NCI-H460 (cell line): ENCODE measurements at places on chromosomes 6 and 20.

DNA sequence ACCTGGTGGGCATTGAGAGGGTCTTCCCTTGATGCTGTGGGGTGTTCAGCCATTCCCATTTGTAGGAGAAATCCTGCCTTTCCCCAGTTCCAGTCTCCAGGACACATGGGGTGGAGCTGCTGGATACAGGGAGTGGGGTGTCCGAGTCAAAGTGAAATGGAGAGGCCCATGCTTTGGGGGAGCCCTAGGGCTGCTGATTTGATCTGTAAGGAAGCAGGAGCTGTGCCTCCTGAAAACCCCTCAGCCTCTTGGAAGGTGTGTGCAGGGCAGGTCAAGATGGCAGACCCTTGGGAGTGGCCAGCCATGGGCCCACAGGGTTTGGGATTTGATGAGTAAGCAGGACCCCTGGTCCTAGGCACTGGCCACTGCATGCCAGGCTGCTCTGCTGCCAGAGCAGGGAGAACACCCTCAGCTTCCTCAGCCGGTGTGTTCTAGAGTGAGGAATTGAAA, 82.0 kb downstream of the SERAC1 start:
- DNase-seq: no peak

- no peak for DNase-seq
These were observed 33.8 kb upstream of the SMAP1 start for GRCh38 chr6:70633870-70634269.

DNA sequence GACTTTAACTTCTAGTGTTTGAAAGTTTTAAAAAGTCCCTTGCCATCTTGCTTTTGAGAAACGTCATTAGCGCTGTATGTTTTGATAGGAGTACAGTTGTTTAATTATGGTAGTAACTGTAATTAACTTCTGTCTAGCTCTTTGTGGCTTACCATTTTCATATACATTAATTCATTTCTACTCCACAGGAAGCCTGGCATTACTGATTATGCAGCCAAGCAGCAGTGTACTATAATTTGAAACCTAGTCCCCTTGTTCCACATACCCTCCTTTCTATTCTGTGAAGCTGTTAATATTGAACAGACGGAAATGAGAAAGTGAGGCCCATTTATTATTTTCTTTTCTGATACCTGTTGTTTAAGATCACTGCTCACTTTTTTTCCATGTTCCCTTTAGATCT, 235.4 kb downstream of the CDKAL1 start:
- DNase-seq: no peak

GRCh38 chr6:117840541-117840983, 66.5 kb upstream of the SLC35F1 start:
- DNase-seq: peak; percentile 36

GRCh38 chr6:97078791-97079190, 154.3 kb downstream of the KLHL32 start:
- DNase-seq: no peak

DNA sequence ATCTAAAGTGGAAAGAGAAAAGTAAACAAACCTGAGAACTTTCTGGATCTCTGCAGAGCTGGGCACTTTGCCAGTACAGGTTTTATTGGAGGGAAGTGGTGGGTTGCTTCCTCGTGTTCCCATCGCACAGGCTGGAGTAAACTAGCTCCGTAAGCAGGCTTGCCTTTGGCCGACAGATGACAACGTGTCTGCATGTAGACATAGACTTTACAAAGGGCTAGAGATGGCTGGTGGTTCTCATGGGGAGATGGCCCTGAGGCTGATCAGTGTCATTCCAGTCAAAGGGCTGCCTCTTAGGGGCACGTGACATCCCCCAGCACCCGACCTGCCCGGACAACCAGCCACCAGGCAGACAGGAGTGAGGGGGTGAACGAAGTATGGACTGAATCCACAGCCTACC, 98.8 kb downstream of the YTHDF1 start:
- DNase-seq: no peak

- peak; percentile 16 for DNase-seq
These were observed 646 bp downstream of the RPS6KA2 start for GRCh38 chr6:166626177-166627032.

DNA sequence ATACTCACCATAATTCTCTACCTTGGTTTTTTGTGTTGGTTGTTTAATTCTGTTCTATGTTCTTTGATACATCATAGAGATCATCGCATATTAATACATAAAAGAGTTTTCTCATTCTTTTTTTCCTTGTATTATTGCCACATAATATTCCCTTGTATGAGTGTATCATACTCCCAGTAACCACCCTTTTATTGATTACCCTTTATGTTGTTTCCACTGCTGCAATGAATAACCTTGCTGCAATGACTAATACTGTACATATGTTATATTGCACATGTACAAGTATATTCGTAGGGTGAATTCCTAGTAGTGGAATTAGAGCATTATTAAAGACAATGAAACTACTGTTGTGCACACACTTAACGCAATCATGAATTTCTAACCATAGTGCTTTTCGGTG, 9.1 kb upstream of the SF3B5 start:
- no peak for DNase-seq

DNA sequence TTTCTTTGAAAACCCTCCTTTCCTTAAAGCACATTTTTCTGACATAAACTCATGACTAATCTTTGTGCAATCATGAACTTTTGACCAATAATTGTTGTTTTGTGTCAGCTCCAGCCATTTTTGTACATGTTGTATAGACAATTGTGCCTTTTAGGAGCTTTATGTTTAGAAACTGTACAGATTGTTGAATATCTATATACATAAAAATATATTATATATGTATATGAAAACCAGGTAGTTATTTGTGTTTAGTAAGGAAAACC, 125.7 kb upstream of the EDN1 start:
- no peak for DNase-seq

GRCh38 chr20:49394757-49395156, 87.7 kb downstream of the KCNB1 start:
- no peak for DNase-seq

DNA sequence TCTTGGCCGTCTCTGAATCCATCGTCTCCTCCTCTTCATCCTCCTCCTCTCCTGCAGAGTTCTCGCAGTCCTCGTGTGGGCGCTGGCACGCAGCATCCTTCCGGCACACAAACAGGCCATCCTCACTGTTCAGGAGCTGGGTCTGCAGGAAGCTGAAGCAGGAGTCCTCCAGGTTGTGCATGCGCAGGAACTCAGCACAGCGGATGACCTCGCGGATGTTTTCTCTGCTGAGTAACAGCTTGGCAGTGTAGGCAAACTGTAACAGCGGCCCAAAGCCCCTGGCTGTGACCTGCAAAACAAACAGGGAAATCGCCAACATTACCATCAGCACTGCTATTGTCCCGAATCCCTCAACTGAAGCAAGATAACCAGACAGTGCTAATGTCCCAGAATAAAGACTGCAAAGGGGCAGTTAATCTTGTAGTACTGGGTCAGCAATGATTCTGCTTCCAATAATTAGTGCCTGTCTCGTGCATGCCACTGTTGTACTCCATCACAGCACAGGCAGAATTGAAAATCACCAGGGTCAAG, 57.4 kb downstream of the GJA10 start:
- no peak for DNase-seq

- DNase-seq: no peak
These were observed 1.4 kb downstream of the ATXN1 start for GRCh38 chr6:16759646-16760515.

DNA sequence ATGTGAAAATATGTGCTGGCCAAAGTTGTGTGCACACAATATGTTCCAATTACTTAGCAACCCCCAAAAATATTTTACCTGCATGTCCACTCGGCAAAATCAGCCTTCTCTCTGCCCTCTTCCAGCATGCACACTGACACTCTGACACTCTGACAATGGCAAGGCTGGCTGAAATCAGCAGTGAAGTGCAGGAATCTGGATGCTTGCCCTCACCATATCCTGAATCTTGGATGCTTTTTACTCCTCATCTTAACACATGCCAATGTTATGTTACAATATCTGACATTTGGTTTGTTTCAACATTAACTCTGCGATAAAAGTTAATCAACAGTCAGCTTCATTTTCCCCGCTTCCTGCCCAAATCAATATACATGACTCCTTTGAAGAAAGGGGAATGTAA, 203.2 kb downstream of the COL9A1 start:
- DNase-seq: no peak

DNA sequence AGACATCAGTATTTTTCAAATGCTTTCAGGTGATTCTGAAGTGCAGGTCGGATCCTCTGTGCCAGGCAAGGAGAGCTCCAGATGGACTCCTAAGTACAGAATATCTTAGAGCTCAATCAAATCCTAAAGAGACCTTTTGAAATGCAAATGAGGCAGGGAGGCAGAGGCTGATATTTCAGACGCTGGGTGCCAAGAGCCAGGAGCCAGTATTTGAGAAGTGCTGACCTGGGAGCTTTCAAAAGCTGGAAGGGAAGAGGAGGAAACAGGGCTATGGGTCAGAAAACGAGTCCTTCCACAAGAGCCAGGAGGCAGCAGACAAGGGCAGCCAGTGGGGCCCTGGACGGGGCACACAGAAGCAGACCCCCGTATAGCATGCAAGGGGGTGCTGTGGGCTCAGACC, 46.1 kb upstream of the DSN1 start:
- DNase-seq: no peak

- no peak for DNase-seq
These were observed 162.5 kb downstream of the CDH4 start for GRCh38 chr20:61414455-61414991.

DNA sequence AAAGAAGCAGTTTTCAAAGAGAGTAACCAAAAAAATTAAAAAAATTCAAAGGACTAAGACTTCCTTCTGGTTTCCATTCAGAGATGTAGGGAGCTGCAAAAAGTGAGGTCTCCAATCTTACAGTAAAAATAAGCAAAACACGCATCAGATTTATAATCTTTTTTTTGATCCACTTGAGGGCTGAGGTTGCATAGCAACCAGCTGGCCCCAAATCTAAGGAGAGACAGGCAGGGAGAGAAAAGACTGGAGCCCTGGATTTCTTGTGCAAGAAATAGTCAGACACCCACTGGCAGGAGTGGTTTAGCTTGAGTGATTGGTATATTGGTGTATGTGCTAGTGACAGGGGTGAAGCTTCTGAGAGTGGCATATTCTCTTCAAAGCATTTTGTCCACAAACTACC, 135.9 kb upstream of the FUT9 start:
- no peak for DNase-seq

- no peak for DNase-seq
These were observed 591 bp downstream of the VWA7 start for GRCh38 chr6:31776485-31776988.

DNA sequence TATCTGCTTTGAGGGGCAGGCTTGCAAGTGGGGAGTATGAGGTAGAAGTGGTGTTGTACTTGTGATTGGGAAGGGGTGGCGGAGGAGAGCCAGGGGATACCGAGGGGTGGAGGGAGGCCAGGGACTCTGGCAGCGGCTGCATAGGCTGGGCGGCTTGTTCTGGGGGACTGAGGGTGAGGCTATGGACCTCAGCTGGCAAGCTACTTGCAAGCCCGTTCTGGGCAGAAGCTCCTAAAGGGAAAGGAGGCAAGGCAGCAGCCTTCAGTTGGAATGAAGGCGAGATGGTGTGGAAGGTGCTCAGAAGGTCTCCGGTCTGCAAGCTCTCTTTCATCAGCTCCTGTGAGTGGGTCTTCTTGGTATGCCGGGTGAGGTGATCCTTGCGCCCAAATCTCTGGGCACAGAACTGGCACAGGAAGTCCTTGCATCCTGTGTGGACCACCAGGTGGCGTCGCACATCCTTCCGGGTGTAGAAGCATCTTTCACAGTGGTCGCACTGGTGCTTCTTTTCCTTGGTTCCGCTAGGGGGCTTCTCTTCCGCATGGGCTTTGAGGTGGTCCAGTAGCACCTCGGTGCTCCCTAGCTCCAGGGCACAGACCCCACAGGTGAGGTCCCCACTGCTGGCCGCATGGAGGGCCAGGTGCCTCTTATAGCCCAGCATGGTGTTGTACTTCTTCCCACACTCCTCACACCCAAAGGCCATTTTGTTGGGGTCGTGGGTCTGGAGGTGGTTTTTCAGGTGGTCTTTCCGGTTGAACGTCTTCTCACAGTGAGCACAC, 66.0 kb downstream of the PLAGL1 start:
- DNase-seq: peak; percentile 40

DNA sequence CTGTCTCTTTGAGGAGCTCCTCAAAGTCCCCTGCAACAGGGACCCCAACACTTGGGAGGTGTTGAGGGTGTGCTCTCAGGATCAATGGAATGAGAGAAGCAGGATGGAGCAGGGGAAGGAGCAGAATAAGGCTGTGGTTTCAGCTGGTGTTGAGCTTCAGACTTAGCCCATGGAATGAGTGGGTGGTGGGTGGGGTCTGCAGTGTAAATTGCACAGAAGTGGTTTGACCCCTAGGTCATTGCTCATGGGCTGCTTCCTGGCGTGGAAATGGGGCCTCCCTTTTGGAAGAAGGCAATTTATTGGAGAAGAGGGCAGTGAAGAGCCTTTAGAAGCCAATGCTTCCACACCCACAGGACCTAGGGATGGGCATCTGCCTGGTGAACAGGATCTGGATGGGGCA, 37.0 kb upstream of the KCNG1 start:
- DNase-seq: no peak

DNA sequence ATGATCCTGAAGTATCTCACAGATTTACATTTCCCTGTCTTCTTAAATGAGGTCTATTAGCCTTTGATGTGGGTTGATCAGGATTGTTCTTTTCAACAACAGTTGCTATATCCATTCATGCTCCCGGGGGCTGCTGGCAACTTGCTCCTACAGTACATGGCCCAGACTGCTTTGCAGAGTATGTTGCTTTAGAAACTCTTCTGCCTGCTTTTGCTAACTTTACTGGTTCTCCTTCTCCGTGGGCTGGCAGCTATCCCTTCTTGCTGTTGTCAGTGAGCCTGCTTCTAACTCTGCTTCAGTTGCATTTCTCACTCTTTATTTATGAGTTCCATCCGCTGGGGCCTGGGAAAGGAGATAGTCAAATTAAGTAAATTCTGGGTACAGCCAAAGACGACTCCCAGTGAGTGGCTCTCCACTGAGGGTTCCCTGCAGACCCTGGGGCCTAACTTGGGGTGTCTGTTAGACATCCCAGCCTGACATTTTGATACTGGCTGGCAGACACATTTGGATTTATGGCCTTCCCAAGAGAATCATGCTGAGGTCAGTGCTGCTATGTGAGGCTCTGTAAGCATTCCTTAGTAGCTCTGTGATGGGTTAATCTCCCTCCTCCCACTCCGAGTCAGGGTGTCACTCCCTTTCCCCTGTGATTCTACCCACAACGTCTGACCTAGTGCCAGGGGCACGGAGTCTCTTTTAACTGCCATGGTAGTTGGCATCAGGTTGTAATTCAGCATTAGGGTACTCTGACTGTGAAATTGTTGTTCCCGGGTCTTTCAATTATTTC, 73.6 kb downstream of the SLX4IP start:
- no peak for DNase-seq

GRCh38 chr20:62412194-62413024, 5.3 kb upstream of the CABLES2 start:
- no peak for DNase-seq

- DNase-seq: no peak
These were observed 32.7 kb upstream of the CCR6 start for GRCh38 chr6:167090171-167090570.

DNA sequence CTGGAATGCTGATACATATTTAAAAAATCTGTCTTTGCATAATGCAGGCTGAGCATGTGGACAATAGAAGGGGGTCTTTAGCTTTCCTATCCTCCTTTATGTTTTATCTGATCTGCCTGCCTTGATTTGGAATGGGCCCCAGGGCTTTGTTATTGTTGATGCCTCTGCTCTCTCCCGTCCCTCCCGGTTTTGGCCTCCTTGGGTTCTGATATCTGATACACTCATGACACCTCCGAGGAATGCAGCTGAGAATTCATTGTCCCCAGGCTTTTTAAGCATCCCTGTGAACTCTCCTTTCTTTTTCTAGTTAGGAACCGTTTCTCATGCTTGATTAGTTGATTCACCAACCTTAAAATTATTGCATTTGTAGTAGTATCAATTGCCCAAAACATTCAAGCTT, 185.5 kb upstream of the RALGAPA2 start:
- no peak for DNase-seq
